Lower leg skin (tissue), 4 donors: ENCODE measurements at places on chromosomes 2 and 18. TPM values are rescaled to one million over a fixed set of nuclear protein-coding genes. Genes with fewer than 3 reads are reported as not detected.
A peak's percentile ranks its signal among the peaks of the same experiment; 100 is the strongest.

DNA sequence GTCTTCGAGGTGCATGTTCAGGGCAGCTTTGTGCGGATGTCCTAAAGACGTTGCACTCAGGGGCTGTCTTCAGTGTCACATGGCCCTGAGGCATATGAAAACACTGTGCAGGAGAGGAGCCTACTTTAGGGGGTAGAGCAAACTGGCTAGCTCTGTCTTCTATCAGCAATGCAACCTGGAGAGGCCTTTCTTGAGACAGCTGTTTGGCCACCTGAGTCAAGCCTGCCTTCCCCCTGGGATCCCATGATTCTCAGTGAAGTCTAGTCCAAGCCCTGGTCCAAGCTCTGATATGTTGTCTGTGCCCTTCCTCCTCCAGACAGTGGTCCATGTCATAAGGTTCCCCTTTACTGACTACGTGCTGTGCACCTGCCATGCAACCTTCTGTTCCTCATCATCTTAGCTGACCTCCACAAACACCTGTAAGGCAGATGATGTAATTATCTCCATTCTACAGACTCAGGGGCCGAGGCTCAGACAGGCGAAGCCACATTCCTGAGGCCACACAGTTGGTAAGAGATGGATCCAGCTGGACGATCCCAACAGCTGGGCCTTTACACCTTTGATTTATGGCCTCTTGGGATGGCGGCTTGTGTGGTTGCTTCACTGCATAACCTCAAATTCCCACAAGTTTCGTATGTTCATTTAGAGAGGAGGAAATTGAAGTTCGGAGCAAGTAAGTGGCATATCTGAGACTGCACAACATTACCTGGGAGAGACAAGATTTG is 109.9 kb downstream of the COPS8 start:
- DNase-seq = peak; percentile 48

GRCh38 chr2:28326881-28327505 is 65.7 kb upstream of the FOSL2 start:
- peak; percentile 83 for DNase-seq

DNA sequence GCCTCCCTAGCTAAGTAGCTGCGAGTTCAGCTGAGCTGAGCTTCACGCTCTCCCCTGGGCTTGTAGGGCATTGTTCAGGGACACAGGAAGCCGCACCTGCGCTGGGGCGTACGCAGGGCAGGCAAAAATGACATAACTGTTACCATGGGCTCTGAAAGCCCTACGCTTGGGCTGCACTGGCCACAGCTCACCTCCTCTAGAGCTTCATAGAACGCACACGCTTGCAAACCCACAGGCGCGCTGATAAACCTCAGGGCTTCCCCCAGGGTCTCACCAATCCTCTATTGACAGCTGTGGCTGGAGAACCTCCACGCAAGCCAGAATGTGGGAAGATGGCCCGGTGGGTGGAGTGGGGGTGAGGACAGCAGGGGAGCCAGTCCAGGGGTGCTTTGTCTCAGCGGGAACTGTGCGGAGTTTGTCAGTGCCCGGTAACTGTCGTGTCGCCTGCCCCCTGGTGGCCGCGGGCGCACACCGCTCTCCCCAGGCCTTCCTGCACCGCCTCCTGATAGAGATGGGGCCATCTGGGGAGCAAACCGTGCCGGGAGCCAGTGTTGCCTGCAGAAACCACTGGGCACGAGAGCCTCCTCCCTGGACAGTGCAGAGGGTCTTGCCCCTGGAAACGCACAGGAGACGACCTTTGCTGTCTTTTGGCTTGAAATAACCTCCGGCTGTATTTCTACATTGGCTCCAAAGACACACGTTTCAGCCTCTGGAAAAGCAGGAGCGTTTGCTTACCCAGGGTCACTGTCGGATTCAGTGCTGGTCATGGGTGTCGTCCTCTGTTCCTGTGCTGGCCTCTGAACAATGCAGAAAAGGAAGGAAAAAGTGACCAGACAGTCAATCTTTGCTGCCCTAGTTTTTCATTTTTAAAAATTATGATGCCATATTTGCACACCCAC is 17.0 kb upstream of the CIDEA start:
- DNase-seq = no peak

GRCh38 chr2:150309311-150310080 is 178.0 kb downstream of the RND3 start:
- no peak for DNase-seq

DNA sequence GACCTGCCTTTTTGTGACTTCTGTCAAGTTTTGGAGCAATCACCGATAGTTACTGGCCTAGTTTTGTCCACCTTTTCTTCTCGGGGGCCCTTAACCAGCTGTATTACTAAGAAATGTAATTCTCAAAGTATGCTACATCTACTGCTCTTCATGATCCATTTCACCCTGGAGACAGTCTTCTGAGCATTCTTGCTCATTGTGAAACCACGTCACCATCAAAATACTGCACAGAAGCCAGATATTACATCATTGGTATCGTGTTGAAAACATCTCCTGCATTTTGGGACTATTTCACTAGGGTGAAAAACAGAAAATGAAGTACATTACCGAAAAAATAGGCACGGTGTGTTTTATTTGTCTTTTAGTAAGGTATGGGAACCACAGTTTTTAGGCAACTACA is 11.7 kb downstream of the LYPD6B start:
- no peak for DNase-seq

DNA sequence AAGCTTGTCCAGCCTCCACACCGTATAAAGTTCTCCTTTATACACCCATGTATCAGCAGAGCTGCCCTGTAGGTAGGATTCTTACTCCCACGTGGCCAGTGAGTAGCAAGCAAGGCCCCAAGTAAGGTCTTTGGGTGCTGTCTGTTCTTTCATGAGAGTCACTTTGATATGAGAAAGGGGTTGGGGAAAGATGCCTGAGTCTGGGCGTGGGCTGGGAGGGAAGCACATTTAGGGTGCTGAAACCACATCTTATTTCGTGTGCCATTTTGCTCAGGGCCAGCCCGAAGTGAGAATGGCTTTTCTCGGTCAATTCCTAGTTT is 436 bp upstream of the ITPRIPL1 start:
- no peak for DNase-seq

- no peak for DNase-seq
These were observed 10.1 kb downstream of the CYP26B1 start for GRCh38 chr2:72137498-72138010.

DNA sequence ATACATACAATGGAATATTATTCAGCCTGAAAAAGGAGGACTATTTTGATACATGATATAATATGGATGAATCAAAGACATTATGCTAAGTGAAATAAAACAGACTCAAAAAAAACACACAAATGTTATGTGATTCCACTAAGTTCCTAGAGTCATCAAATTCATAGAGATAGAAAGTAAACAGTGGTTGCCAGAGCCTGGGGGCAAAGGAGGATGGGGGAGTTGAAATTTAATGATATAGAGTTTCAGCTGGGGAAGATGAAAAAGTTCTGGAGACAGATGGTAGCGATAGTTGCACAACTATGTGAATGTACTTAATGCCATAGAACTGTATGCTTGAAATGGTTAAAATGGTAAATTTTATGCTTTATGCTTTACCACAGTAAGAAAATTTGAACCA is 119.7 kb downstream of the METTL4 start:
- DNase-seq = no peak

The HOXD13 gene
- 0.10 TPM for total RNA-seq

The TMBIM1 gene
- 298 TPM for total RNA-seq
